ENCODE measurements at places on chromosomes 5 and 9.

DNA sequence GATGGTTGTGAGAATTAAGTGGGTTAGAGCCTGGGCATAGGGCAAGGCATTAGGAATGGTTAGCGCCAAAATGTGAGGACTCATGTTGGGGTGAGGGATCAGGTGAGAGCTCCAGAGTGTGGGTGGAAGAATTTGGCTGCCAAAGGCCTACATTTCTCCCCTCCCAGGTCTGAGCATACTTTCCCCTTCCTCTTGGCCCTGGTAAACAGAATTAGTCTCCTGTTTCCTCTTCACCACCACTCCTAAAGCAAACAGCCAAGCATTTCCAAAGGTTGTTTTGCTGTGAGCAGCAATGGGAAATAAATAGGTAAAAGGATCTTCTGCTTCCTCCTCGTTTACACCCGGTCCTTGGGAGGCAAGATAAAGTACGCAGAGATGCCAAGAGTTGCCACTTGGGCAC, 132.5 kb downstream of the ZSWIM6 start:
- DNase-seq: no peak

DNA sequence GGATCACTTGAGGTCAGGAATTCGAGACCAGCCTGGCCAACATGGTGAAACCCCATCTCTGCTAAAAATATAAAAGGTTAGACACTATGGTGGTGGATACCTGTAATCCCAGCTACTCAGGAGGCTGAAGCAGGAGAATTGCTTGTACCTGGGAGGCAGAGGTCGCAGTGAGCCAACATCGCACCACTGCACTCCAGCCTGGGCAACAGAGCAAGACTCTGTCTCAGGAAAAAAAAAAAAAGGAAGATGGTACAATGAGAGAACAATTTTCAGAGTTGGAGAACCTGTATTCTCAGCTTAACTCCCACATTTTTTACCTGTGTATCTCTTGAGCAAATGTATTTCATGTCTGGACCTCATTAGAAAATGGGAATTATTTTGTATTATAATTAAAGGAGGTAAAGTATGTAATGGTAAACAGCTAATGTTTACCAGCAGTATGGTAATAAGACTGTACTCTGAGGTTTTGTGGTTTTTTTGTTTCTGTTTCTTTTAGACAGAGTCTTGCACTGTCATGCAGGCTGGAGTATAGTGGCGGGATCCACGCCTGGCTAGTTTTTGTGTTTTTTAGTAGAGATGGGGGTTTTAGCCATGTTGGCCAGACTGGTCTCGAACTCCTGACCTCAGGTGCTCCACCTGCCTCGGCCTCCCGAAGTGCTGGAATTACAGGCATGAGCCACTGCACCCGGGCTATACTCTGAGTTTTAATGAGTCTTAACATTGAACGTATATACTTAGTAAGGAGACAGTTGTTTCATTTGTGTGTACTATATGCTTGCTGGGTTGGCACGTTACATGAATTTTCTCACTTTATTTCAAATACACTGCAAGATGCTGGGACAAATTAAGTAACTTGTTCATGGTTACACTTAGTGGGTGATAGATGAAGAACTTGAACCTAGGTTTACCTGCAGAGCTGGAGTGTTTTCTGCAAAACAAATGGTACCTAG, 16.2 kb downstream of the UHRF2 start:
- DNase-seq: no peak

DNA sequence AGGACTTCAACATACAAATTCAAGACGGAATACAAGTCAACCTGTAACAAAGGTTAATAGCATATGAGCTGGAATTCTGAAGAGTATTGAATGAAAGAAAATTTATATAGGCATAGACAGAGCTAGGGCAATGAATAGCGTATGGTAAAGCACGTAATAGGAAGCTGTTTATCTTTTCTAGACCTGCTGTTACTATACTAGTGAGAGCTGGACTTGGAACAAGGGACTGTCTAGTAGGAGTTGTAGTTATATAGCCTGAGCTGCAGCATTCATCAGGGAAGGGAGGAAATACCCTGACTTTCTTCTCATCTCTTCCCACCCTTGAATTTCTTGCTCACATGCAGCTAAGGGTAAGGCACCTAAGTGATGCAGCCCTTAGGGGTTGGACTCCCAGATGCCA, 67.5 kb upstream of the PRLR start:
- no peak for DNase-seq

GRCh38 chr9:124021385-124021769, 9.8 kb downstream of the LHX2 start:
- no peak for DNase-seq

GRCh38 chr9:33649463-33649862, 125.4 kb downstream of the ANKRD18B start:
- DNase-seq: no peak

- DNase-seq: no peak
Observed at GRCh38 chr9:127770583-127770904, 7.9 kb downstream of the SH2D3C start.

DNA sequence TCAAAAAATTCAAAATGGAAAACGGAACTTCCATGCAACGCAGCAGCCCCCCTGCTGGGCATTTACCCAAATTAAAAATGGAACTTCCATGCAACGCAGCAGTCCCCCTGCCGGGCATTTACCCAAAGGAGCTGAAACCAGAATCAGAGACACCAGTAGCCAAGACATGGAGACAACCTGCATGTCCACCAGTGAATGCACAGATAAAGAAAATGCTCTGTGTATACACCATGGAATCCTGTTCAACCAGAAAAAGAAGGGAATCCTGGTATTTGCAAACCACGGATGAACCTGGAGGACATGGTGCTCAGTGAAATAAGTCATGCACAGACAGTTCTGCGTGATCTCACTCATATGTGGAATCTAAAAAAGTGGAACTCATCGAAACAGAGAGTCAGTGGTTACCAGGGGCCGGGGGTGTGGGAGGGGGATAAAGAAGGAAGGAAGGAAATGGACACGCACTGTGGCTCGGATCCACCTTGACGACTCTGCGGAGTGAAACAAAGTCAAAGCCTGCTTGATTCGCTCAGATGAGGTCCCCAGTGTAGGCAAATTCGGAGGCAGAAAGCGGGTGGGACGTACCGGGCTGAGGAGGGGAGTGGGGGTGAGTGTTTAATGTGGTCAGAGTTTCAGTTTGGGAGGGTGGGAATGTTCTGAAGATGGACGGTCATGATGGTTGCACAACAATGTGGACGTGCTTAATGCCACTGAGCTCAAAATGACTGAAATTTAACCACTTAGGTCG, 40.2 kb upstream of the EXOC3 start:
- no peak for DNase-seq

- no peak for DNase-seq
Observed at GRCh38 chr9:14312719-14313377, 1.1 kb downstream of the NFIB start.

DNA sequence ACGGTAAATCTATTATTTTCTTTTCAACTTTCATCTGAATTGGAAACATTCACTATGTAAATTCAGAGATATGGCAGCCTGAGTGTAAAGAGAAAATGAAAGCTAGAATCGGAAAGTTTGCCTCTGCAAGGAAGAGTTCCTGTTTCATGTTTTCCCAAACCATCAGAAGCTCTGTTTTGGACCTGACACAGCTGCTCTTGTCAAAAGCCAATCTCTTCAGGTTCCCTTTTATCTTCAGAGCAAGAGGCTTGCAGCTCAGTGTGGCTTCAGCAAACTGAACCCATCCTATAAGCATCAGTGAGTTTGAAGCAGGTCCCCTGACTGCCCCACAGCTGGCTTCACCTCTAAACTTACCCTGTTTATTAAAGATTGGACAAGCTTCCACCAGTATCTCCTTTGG, 1099.7 kb downstream of the DTWD2 start:
- peak; percentile 4 for DNase-seq

- no peak for DNase-seq
Observed at GRCh38 chr5:151660616-151661495, 25.9 kb downstream of the SPARC start.

DNA sequence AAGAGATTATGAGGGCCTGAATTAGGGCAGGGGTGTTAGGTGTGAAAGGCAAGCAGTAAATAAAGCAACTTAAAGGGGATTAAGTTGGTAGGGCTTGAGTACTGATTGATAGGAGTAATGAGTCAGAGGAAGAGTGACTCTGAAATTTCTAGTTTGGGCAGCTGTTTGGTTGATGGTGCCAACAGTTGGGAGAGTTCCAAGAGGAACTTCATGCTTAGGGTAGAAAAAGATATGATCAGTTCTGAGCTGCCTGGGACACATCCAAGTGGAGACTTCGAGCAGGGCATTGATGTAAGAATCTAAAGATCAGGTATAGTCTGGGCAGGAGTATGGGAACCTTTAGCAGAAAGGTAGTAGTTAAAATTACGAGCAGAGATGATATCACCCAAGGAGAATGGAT, 10.2 kb downstream of the MAMDC2 start:
- no peak for DNase-seq

- DNase-seq: no peak
Observed at GRCh38 chr5:1131191-1131621, 19.3 kb upstream of the SLC12A7 start.

GRCh38 chr5:65871182-65871581, 55.2 kb upstream of the ERBIN start:
- DNase-seq: no peak

- no peak for DNase-seq
Observed at GRCh38 chr5:73759771-73760170, 133.8 kb downstream of the ARHGEF28 start.

GRCh38 chr9:137156567-137157375, 13.1 kb downstream of the LRRC26 start:
- DNase-seq: no peak

DNA sequence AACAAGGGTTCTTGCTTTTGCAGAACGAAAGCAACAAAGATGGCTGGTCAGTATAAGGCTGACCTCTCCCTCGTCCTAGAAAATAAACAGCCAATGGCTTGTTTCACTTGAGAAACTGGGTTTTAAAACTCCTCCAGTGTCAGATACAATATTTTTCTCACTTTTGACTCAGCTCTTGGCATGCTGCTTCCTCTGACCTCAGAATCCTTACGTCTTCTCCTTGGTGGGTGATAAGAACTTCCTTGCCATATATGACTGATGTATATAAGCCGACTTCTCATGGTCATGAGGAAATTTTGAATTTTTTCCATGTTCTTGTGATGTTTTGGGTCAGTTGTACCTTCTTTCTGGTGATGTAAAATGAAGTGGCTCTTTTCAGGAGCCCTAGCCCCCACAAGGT, 3.8 kb downstream of the ZNF618 start:
- no peak for DNase-seq

- DNase-seq: no peak
Observed at GRCh38 chr9:123011878-123012528, 21.5 kb upstream of the GPR21 start.

DNA sequence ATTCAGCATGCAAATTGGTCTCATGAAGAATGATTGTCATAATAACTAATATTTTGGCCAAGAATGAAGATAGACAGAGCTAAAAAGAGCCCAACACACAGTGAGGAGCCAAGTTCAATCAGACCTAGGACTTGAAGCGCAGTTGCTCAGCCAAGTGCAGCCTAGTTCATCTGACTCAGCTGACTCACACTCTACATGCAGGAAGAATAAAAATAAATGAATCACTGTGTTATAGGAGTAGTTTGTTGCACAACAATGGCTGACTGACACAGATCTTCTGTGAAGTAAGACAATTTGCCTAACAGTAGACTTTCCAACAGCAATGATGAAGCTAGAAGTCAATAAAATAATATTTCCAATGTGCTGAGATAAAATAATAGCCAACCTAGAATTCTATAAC, 261.5 kb downstream of the CEMIP2 start:
- DNase-seq: no peak

DNA sequence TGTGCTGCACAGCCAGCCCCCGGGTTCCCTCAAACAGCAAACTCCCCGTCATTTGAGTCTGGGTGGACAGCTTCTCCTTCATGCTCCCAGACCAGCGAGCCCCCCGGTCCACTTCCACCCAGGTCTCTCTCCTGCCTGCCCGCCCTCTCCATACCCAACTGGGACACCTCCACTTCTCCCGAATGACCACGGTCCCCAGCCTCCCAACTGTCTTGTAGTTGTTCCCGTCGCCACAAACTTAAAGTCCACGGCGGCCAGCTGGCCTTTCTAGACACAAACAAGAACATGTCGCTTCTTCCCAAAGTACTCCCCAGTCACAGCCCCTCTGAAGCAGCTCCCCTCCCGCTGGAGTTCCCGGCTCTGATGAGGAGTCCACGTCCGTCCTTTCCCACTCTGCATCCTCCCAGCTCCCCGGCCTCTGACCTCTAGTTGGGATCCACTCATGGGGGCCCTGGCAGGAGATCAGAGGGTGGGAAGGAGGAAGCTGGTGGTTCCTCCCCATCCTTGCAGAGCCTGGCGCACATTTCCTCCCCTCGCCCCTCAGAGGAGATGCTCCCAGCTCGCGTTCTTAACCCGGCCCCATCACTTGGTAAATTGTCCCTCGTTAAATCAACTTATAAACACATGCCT, 24.1 kb upstream of the PPP1R26 start:
- no peak for DNase-seq

DNA sequence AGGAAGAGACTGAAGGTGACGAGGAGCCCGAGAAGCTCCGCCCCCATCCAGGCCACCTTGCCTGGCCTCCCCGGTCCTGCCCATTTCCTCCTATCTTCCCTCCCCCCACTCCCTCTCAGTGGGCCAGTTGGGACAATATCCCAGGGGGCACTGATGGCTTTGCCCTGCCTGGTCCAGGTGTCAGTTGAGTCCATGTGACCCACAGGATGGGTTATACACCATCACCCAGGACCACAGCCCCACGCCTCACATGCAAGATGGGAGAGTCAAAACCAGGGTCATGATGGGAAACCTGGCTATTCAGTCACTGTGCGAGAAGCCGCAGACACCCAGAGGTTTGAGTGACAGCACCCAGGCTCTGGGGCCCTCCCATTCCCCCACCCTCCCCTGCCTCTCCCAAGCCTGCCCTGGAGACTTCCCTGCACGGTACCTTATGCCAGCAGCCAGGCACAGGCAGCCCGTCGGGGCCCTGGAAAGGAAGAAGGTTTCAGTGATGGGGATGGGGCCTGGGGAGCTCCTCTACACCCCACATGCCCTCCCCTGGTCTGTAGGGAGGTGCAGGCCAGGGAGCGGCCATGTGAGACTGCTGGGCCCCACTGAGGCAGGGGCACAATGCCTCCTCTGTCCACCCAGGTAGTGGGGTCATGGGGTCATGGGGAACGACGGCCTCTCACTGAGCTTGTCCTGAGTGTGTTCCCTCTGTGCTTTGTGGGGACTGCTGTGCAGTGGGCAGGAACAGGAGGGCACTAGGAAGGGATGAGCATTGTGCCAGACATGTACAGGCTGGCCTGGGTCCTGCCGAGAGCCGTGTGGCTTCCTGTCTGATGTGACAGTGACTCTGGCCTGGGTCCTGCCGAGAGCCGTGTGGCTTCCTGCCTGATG, 6.3 kb upstream of the PHYKPL start:
- DNase-seq: no peak

DNA sequence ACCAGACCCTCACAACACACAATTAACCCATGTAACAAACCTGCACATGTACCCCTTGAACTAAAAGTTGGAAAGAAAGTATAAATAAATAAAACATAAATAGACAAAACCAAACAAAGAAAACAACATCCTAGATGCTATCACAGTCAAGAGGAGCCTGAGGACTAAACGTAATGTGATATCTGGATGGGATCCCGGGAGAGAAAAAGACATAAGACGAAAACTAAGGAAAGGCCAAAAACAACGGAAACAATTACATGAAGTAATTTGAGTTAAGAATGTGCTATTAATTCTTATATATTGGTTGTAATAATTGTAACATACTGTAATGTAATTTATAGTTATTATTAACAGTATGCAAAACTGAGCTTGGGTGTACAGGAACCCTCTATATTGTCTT, 793.9 kb downstream of the SEMA5A start:
- no peak for DNase-seq

- DNase-seq: no peak
Observed at GRCh38 chr5:23064710-23065109, 211.6 kb upstream of the CDH12 start.

- DNase-seq: no peak
Observed at GRCh38 chr5:68534131-68534940, 318.8 kb downstream of the PIK3R1 start.
